NCI-H187 treated with DMSO at 0.1 percent for 48 hours (cell line): ENCODE measurements at places on chromosomes 3 and 15.

DNA sequence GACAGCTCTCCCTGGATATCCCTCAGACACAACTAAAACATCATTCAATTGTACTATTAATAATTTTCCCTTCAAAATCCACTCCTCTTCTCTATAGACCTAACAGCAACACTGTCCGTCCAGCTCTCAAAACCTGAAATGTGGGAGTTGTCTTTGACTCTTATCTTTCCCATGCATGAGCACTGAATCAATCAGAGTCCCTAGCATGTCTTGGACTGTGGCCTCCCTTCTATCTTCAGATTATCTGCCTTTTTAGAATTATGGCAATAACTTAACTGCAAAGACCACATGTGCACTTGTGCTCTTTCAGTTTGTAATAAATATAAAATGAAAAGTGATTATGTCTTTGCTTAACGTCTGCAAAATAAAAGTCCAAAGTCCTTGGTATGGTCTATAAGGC lies 107.0 kb downstream of the UBE3A start:
- no peak for DNase-seq

DNA sequence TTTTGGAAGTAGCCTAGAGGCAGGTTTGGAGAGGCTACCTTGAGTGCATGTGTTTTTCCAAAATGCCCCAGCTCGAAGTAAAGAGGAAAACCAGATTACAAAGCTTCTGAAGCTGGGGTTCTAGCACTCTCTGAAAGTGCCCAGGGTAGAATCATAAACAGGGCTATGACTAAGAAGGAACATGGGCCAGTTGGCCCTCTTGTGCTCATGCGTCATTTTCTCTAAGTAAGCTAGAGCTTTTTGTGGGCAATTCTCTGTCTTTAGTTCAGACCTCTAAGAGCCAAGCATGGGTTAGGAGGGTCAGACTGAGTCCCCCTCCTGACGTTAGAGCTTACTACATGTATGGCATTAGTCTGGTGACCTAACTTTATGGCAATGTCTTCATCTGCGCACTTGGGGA lies 129.5 kb upstream of the UMPS start:
- no peak for DNase-seq

DNA sequence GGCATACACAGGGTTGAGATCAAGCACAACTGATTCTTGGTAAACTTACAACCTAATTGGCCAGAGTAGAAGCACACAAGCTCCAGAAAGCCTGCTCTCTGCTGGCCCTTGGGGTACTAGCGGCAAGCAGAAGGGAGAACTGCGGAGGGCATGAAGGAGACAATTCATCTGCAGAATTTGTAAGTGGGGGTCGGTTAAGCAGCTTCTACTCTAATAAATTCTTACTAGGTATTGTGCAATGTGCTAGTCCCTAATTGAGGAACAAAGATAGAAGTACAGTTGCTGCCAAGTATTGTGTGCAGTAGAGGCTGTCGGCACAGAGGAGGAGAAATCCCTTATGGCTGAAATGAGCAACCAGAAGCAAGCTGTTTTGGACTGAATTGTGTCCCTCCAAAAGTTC lies 91.2 kb upstream of the VEPH1 start:
- no peak for DNase-seq

- no peak for DNase-seq
These were observed 895 bp downstream of the HYKK start for GRCh38 chr15:78508272-78508671.

DNA sequence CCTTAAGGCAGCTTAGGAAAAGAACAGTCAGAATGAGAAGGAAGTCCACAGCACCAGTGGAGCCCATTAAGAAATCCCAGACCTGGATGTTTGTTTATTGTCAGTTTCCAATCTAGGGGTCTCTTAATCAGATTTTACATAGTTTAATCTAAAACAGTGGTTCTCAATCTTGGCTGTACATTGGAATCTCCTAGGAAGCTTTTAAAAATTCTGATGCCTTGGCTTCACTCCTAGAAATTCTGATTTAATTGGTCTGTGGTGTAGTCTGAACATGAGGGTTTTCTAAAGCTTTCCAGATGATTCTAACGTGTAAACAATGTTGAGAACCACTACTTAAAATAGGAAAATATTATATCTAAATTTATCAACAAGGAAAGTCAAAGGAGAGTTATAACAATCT lies 56.6 kb upstream of the SPRED1 start:
- no peak for DNase-seq

GRCh38 chr15:85504749-85505676 lies 124.6 kb downstream of the AKAP13 start:
- no peak for DNase-seq

DNA sequence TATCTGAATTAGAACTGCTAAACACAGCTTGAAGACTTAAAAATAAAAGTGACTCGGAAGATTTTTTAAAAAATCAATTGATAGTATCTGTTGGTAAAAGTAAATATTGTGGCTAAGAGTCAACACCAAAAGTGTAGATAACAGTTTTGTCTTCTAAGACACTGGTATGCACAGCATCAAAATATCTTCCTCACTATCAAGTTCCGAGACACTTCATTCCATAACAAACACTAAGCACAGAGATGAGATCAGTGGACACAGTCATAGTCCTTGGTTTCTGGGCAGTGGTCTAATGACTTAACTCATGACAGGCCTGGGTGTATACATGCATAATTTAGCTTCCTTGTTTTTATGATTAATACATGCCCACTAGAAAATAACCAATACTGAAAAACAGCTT lies 63.2 kb downstream of the PXYLP1 start:
- DNase-seq: no peak

DNA sequence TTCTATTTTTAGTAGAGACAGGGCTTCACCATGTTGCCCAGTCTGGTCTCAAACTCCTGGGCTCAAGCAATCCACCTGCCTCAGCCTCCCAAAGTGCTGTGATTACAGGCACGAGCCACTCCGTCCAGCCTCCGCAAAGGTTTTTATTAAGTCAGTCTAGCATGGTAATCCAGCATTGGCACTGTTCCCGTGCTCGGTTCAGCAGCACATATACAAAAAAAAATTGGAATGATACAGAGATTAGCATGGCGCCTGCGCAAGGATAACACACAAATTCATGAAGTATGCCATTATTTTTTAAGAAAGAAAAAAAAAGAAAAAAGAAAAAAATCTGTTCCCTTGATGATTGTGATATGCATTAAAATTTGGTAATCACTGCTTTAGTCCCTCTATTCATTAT lies 8.5 kb downstream of the CKMT1A start:
- DNase-seq: no peak

DNA sequence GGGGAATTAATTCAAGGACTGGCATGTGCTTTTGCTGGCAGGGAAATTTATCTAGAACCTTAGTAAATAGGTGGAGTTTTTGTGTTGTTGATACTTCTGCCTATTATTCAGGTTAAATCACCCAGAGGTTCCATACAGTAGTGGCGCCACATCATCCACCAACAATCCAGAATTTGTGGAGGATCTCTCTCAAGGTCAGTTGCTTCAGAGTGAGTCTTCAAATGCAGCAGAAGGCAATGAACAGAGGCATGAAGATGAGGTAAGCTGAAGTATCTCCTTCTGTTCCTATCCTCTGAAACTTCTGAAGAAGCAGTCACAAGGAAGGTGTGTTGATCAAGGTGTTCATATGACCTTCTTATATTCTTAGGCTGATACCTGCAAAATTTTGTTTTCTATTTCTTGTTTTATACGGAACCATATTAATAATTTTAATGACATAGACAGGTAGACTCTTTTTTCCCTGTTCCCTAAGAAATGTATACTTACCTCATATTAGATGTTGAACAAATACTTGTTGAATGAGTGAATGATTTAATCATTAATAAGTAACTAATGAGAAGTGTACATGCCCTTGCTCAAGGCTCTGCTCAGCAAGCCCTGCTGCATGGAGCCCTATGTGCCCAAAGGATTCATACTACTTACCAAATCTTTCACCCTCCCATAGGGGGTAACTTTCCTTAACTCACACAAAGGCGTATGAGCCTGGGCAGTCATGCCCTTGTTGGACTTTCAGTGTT lies 43.6 kb downstream of the HMG20A start:
- no peak for DNase-seq

GRCh38 chr3:19769694-19770093 lies 164.3 kb downstream of the EFHB start:
- no peak for DNase-seq

DNA sequence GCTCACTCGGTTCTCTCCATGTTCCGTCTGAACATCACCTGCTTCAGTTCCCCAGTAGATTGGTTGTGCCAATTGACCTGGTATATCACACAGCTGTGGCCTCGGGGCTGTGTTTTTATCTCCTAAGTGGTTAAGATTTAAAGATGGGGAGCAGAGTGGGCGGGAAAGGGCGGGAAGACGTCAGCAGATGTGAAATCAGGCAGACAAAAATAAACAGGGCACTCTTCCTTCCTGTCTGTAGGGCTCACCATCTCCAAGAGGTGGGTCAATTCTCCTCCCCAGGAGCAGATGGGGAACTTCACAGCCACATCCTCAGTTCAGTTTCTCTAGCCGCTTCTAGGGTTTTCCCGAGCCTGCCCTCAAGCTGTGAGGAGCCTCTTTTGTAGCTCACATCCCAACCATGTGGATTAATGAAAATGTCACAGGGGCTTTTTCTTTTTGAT lies 26.8 kb upstream of the LIMD1 start:
- DNase-seq: no peak

GRCh38 chr3:34260271-34261000 lies 462.0 kb downstream of the PDCD6IP start:
- no peak for DNase-seq

GRCh38 chr3:14007006-14007405 lies 117.7 kb downstream of the CHCHD4 start:
- no peak for DNase-seq

- no peak for DNase-seq
These were observed 24.2 kb downstream of the PSMD6 start for GRCh38 chr3:63998852-63999754.

- no peak for DNase-seq
These were observed 95.4 kb downstream of the ABHD5 start for GRCh38 chr3:43786102-43786501.

DNA sequence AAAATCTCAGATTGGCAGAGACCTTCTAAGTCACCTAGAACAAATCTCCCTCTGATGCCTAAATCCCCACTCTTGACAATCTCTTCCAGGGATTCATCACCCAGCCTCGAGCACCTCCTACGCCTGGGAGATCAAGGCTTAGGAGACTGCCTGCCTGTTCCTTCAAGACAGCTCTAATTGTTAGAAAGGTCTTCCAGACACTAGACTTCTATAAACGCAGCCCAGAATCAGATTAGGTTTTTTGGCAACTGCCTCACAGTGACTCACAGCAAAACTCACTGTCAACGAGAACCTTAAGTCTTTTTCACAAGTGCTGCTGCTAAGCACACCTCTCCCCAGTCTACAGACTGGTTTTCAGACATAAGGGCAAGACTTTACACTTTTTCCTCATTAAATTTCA lies 23.1 kb downstream of the SRGAP3 start:
- no peak for DNase-seq

DNA sequence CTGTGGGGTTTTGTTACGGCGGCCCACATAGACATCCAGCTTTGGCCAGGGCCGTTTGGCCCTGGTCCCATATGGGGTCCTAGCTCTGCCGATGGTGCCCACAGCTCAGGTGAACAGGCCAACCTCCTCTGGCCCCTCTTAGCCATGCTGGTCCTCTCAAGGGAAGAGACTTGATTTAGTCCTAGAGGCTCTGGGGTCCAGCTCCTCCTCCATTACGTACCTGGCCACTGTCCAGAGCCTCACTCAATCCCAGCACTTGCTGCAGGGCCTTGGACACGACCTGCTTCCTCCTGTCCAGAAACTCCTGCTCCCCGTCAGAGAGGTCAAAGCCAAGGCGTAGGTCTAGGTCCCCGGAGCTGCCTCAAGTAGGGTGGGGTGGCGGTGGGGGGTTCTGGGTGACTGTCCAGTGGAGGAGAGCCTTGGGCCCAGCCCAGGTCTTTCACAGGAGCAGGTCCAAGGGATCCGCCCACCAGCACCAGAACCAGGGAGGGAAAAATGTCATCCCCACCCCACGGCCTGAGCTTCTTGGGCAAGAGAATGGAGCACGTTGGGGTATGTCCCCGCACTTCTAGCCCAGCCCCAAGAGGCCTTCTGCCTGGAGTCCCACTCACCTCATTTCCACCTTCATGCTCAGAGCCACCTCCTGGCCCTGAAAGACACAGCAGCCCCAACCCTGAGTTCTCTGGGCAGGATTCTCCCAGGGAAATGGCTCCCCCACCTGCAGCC lies 6.8 kb downstream of the PLA2G4F start:
- no peak for DNase-seq

GRCh38 chr3:184359610-184360009 lies 1.8 kb downstream of the CLCN2 start:
- DNase-seq: no peak

DNA sequence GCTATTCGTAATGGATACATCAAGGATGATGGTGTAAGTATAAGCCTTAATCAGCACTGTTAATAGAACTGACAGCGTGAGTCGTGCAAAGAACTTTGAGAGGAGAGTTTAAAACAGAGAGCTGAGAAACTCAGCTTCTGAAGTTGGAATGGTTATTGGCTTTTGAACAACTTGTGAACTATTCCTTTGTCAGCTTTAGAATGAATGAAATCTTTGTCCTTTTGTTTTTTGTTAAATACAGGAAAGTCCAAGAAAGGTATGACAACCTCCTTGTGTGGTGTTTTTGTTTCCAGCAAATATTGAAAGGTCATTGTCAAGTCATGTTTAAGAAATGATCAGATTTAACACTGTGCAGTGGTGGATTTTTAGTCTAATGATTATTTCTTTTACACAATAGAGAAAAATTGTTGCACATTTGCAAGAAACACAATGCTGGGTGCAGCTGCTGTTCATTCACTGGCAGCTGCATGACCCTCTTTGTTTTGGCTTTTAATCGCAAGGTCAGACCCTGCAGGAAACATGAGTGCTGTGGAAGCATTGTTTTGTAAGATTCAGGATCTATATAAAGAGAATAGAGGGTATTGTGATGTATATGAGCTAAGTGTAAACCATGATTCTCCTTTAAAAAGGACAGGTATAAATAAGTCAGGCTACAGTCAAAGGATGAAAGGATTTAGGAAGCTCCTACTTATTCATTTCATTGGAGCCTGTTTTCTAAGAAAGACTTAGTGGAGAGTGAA lies 21.7 kb upstream of the ABHD10 start:
- DNase-seq: no peak

DNA sequence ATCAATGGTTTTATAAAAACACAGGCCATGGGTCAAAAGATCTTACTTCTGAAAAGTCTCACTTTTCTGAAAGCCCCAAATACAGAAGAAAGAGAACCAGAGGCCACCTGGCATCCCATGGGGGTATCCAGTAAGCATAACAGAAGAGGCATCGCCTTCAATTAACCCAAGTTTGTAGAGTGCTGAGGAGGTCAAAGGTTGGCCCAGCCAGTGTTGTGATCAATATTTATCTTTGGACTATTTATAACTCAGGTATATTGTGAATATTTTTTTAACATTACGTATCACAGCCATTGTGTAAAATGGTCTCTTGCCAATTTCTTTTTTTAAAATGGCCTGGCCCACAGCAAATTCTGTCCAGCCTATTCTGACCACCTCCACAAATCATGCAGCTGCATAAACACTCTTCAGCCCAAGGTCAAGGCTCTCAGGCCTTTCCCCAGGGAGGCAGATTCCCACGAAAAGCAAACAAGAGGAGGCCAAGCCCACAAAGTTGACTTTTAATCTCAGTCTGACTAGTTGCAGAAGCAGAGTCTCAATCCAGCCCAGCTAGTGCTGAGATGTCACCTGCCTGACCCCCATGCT lies 26.2 kb upstream of the SPTBN5 start:
- DNase-seq: no peak

- no peak for DNase-seq
These were observed 243.5 kb upstream of the UBE2E2 start for GRCh38 chr3:22959593-22959992.
